Naive B cell (primary cell): ENCODE measurements at places on chromosomes 16 and 17.

- no peak for DNase-seq
Observed at GRCh38 chr17:36506249-36506826, 19.9 kb downstream of the ZNHIT3 start.

- DNase-seq = no peak
Observed at GRCh38 chr16:48317026-48317425, 68.2 kb downstream of the SIAH1 start.

- DNase-seq = peak; percentile 54
Observed at GRCh38 chr17:50479522-50480141, 972 bp downstream of the RSAD1 start.

- no peak for DNase-seq
Observed at GRCh38 chr16:9862327-9862726, 319.9 kb downstream of the GRIN2A start.

GRCh38 chr16:87303431-87303930, 13.7 kb downstream of the C16orf95 start:
- no peak for DNase-seq

GRCh38 chr16:49464877-49465504, 91.4 kb downstream of the C16orf78 start:
- no peak for DNase-seq

- DNase-seq = no peak
Observed at GRCh38 chr16:53058882-53059281, 4.1 kb downstream of the CHD9 start.

- DNase-seq = no peak
Observed at GRCh38 chr17:42421507-42422338, 1.3 kb downstream of the CAVIN1 start.

GRCh38 chr16:66811043-66811442, 9.7 kb upstream of the TERB1 start:
- no peak for DNase-seq

GRCh38 chr16:69890892-69891282, 60.2 kb upstream of the CLEC18A start:
- DNase-seq = no peak

DNA sequence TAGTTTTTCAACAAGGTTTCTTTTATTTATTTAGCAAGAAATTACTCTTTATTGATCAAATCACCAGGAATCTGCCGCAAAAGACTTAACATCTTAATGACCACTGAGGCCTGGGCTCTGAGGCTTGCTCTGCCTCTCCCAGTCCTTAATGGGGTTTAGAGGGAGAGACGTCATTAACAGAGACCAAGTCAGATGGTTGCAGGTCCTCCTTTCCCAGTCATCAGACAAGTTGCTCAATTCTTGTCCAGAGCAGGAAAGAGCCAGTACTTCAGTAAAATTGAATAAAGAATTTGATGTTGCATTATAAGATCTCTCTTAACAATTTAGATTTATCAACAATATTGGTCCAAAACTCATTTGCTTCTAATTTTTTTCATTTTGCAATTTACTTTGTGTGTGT, 2.0 kb downstream of the SEPHS2 start:
- DNase-seq = no peak

- no peak for DNase-seq
Observed at GRCh38 chr17:75237100-75238014, 24.0 kb downstream of the GGA3 start.

GRCh38 chr17:7002288-7003047, 6.6 kb downstream of the ALOX12 start:
- DNase-seq = no peak

- DNase-seq = no peak
Observed at GRCh38 chr17:72806011-72806410, 286.5 kb downstream of the SLC39A11 start.

DNA sequence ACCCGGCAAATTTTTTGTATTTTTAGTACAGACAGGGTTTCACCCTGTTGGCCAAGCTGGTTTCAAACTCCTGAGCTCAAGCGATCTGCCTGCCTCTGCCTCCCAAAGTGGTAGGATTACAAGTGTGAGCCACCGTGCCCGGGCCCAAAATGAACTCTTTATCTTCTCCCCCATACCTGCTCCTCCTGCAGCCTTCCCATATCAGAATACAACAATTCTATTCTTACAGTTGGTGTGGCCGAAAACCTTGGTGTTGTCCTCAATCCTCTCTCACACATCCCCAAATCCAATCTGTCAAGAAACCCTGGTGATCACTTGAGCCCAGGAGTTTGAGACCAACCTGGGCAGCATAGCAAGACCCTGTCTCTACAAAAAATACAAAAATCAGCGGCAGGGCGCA, 19.5 kb upstream of the SPN start:
- DNase-seq = no peak

GRCh38 chr16:65740711-65741110, 618.8 kb upstream of the CDH11 start:
- no peak for DNase-seq

DNA sequence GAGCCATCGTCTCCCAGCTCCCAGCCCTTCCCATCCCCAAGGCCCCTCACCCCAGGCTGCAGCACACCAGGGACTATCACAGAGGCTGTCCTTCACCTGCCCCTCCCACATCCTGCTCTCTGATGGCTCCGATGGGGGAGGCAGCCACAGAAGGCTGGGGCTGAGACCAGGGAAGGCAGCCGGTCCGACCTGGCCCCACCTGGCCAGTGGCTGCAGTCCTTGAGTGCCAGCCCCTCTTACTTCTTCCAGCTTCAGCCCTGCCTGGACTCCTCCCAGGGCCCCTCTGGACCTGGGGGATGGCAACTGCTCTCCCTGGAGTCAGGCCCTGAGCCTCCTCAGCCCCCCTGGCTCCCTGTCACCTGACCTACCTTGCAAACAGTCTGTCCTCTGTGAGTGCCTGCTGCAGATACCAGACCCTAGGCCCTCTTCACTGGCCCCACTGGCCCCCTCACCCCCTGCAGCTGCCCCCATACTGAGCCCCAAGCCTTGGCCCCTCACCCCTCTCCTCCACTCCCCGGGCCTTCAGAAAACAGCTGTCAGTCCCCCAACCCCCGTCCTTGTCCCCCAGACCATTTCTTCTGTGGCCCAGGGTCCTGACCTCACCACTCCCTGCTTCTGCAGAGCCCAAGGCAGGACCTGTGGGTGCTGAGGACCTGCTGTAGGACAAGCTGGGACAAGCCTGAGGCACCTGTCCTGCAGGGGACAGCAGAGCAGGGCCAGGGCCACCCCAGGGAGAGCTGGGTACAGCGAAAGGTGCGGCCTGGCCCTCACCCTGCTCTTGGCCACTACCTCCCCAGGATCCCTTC, 12.6 kb upstream of the SRRM2 start:
- DNase-seq = no peak

- DNase-seq = no peak
Observed at GRCh38 chr16:88846088-88846487, 10.7 kb downstream of the GALNS start.

- no peak for DNase-seq
Observed at GRCh38 chr17:3979290-3979611, 15.0 kb upstream of the ATP2A3 start.

DNA sequence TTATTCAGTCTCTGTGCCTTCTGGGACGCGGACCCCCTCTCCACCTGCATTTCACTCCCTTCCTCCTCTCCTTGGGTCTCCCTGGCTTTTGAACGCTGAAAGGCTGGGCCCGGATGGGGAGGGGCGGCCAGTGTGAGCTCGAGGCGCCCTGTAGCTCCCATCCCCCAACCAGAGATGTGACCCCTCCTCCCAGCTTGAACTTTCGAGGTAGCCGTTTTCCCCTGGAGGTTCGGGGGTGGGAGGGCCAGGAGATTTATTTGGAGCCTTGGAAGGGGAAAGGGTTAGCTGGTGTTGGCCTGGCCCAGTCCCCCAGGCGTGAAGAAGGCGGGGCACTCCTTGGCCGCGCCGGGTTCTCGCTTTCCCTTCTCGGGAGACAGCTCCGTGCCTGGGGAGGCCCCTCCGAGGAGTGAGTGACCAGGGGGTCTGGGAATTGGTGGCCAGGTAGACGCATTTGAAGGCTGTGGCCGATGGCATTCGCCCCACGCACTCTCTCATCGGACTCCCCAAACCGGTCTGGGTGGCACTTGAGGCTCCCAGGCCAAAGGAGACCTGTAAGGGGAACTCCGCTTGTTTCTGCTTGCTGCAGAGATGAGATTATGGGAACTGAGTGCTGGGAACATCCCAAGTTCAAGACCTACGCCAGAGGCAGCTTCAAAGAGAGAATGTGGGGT, 942 bp downstream of the LDAF1 start:
- peak; percentile 43 for DNase-seq

- no peak for DNase-seq
Observed at GRCh38 chr17:77618731-77619130, 339.8 kb upstream of the TNRC6C start.

DNA sequence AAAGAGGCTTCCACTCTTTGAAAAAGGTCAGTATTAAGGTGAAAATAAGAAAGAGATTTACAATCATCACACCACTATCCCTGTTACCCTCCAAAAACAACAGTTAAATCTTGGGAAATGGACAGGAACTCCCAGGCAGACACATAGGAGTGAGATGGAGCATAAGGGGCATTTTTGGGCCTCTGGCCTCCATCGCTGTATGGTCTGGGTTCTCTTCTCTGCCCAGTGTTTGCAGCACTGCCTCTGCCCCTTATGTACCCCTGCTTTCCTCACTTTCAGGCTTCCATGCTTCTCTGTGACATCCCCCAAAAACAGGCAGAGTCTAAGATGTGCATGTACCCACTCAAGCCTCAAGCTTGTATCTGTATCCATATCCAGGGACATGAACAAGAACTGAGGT, 630 bp upstream of the HOXB2 start:
- no peak for DNase-seq

DNA sequence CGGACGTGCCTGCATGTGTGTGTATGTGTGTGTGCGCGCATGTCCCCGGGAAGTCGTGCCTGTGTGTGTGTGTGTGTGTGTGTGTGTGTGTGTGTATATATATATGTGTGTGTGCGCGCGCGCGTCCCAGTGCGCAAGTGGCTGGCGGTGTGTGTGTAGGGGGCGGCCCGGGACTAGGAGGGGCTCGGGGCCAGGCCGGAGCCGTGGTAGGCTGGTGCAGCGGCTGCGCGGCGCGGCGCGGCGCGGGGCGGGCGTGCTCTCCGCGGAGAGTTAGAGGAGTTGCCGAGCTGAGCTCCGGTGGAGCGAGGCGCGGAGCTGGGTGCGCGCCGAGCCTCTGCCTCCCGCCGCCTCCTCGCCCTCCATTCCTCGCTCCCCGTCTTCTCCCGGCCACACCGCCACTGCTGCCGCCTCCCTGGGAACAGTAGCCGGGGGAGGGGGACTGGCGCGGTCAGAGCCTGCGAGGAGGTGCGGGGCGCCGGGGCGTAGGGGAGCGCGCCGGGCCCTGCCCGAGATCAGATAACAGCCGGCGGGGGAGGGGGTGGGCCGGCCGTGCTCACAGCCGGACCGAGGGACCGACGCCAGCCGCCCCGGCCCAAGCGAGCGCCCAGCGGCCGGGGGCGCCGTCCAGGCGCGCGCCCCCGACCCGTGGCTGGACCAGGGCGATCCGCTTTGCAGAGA, at the start of gene KCNJ12:
Gene KCNJ12, plus strand, starts transcription at position 277 of the 678 bp plus-strand sequence. CDS start 38,986 bp downstream, outside the sequence.
- no peak for DNase-seq

GRCh38 chr16:75319513-75320411, 68.3 kb upstream of the BCAR1 start:
- DNase-seq = peak; percentile 9

DNA sequence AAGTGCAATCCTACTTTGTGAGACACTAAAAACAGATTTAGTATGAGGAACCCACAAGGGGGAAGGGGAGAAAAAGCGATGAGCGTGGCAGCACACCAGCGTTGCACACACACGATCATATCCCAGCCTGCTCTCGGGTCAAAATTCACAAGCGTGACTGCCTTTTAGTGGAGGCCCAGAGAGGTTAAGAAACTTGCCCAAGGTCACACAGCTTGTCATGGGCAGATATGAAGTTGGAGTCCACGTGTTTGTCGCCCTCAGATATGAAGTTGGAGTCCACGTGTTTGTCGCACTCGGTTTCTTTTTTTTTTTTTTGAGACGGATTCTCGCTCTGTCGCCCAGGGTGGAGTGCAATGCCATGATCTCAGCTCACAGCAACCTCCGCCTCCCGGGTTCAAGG, 58.3 kb downstream of the TIMM22 start:
- no peak for DNase-seq

DNA sequence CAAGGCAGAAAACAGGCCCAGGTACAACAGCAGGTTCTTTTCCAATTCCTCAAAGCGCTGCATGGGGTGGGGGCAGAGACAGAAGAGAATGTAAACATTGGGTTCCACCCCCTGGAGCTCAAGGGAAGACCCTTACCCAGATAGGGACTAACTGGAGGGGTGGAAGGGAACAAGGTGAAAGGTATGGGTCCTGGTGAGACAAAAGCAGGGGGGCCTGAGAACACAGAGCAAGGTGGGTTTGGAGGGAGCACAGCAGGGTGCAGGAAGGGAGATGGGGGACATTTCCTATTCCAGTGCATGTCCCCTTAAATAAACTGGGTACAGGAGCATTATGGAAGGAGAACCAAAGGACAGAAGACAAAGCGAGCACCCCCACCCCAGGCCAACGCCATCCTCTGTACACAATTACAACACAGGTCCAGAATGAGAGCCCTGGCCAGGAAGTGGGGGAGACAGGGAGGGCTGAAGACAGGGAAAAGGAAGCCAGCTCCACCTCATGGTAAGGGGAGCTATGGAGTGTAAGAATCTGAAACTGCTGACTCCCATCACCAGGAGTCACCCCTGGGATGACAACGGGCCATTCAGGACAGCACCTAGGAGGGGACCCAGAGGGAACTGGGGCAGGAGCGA, 2.1 kb upstream of the CD2BP2 start:
- no peak for DNase-seq

- peak; percentile 80 for DNase-seq
Observed at GRCh38 chr17:1227917-1228780, 42.1 kb upstream of the BHLHA9 start.

- DNase-seq = no peak
Observed at GRCh38 chr17:73888862-73889261, 244.6 kb upstream of the SDK2 start.

DNA sequence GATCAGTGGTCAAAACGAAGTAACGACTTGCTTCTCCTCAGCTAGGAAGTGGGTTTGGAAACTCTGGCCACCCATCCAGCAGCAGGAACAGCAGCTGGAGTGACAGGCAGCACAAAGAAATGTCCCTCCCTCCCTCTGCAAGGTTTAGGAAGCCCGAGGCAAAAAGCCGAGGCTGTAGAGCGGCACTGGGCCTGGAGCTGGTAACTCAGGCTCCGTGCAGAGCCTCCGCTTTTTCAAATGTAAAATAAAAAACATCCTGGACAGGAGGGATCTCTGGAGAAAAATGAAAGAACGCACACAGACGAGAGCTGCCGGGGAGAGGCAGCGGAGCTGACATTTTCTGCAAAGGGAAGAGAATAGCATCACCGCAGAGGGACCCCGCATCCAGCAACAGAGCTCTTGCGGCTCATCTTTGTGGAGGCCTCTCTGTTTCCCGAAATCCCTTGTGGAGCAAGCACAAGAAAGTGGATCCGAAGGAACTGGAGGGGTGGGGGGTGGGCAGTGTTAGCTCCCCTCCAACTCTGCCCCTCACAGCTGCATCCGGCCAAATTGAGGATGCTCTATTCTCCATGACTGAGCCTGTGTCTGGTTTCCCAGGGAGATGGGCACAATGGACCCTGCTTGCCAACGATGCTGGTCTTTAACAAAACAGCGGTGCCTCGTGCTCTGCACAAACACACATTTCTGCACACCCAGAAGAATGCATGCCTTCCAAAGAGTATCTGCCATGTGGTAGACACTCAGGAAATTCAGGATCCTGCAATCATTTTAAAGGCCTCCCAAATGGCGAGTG, 335.5 kb upstream of the ZFHX3 start:
- DNase-seq = no peak

- DNase-seq = no peak
Observed at GRCh38 chr17:54180950-54181349, 358.2 kb downstream of the KIF2B start.

GRCh38 chr16:68980695-68981315, 124.6 kb upstream of the HAS3 start:
- DNase-seq = no peak
